ENCODE measurements at places on chromosomes 12 and 14.

GRCh38 chr12:63276537-63277365 is 125.8 kb upstream of the AVPR1A start:
- no peak for DNase-seq

GRCh38 chr12:44960423-44960822 is 84.3 kb upstream of the NELL2 start:
- DNase-seq = no peak

GRCh38 chr12:71393625-71394024 is 46.0 kb upstream of the LGR5 start:
- DNase-seq = no peak

DNA sequence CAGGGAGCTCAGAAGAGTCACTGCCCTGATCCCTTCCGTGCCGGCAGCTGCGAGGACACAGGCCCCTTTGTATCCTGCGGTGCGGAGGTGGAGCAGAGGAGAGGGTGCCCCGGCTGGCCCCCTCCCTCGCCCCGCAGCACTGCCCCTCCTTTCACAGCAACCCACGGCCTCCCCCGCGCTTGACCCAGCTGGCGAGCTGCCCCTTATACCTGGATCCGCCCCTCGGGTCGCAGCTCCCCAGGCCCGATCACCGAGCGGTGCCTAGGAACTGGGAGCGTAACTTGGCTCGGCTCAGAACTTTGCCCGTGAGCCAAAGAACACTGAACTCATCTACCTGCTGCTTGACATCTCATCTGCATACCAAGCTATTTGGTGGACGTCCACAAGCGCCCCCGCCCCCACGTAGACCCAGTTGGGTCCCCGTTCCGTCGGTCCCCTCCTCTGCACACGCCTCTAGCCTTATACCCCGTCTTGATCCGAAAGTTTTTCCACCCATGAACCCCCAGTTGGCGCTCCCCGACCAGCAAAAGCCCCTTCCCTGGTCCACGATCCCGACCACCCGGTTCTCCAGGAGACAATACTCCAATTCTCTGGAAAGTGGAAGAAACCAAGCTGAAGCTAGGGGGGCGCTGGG is 697 bp upstream of the DNAJC14 start:
- DNase-seq = no peak

DNA sequence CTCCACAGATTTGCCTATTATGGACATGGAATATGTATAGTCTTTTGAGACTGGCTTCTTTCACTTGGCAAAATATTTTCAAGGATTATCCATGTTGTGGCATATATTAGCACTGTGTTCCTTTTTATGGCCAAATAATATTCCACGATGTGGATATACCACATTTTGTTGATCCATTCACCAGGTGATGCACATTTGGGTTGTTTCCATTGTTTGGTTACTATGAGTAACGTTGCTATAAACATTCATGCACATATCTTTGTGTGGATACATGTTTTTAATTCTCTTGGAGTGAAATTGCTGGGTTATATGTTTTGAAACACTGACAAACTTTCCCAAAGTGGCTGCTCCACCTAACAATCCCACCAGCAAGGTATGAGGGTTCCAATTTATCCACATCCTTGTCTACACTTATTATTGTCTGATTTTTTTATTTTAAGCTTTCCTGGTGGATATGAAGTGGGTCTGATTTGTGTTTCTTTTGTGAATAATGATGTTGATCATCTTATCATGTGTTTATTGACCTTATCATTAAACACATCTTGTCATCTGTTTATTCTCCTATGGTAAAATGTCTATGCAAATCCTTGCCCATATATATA is 116.2 kb upstream of the FRMD6 start:
- no peak for DNase-seq

All from stimulated activated CD4-positive, alpha-beta T cell treated with anti-CD3 and anti-CD28 coated beads, Interleukin-1b, Interleukin-23, amount 100 ng/mL, for 1 hour (primary cell).